ENCODE measurements at places on chromosomes 1 and 21.

DNA sequence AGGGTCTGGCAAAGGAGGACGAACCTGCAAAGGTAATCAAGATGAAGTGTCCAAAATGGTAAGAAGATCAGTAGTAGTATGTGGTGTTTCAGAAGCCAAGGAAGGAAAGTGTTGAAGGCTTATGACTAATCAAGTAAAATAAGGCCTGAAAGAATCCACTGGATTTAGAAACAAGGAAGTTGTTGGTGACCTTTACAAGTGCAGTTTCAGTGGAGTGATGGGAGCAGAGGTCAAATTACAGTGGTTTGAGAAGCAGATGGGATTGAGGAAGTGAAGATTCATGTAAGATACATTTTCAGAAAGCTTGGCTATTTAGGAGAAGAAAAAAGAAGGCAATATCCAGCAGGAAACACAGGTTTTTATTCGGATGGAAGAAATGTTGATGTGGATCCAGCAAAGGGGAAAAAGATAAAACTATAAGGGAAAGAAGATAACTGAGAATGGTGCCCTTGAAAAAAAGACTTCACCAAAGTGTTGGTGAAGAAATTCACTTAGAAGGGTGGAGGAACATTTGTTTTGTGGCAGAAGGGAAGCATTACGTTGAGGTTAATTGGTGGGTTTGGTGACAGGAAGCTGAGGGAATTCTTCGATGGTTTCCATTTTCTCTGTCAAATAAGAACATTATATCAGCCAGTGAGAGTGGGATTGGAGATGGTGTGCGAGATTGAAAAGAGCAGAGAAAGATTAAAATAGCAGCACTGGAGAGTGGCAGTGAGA is 2.1 kb downstream of the ARMH1 start:
- DNase-seq = no peak

GRCh38 chr1:57959531-57960241 is 535.8 kb upstream of the DAB1 start:
- DNase-seq = no peak

GRCh38 chr1:202085682-202086373 is 36.9 kb upstream of the GPR37L1 start:
- DNase-seq = no peak

DNA sequence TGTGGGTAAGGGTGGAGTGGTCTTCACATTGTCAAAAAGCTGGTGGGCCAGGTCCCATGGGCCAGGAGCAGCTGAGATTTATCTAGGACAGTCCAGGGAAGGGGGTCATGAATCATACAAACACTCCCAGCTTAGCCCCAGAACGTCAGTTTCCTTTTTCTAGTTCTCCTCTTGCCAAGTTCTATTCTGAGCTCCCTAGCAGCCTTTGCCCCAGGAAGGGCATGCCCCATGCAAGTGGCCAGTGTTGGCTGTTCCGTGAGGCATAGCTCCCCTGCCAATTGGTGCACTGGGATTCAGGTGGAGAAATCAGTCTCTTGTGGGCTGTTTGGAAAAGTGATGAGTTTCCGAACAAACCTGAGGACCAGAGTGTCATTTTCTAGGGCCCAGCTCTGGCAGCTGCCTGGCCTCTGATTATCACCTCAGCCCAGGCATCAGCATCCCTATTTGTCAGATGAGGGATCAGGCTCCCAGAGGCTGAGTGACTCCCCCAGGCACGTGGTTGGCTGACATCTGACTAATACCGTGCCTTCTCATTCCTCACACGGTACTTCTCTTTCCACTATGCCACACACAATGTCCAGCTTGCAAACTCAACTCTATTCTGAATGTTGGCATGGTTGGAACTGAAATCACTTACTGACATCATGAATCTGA is 14.2 kb upstream of the MYOM3 start:
- no peak for DNase-seq

- no peak for DNase-seq
These were observed 166.1 kb upstream of the SAMSN1 start for GRCh38 chr21:14712121-14712715.

GRCh38 chr1:67792103-67792502 is 41.2 kb downstream of the GNG12 start:
- no peak for DNase-seq

DNA sequence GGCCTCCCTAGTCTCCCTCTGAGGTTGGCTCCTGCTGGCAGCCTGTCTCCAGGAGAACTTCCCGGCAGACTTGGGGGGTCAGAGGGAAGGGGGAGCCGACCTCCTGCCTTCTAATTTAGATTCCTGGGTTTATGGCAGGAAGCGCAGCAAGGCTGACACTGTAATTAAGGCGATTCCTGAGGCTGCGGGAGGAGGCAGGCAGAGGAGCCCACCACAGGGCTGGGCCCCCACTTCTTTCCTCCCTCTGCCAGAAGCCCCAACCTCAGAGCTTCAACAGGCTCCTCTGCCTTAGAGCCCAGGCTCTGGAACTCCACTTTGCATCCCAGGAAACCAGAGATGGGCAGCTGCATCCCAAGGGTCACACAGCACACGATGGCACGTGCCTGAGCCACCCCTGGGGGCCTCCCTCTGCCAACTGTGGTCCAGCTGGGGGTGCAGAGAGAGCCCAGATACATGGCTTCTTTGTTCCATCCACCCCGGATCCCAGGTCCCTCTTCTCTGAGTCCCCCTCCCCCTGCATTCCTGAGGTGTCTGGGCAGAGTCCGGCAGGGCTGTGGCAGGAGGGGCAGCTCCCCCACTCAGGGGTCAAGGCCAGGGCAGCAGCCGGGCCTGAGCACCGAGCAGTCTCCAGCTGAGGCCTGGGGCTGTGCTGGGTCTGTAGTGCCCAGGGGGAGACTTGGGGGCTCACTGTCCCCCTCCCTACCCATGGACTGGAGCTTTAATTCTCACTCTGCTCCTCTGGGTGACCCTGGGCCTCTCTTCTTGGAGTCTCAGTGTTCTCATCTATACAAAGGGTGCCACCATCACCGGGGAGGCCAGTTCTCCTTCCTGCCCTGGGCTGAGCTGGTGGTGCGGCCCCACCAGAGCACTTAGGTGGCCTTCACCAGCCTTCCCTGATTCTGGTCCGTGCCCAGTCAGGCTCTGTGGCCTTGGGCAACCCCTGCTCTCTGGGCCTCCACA is 39.4 kb upstream of the FAM131C start:
- no peak for DNase-seq

DNA sequence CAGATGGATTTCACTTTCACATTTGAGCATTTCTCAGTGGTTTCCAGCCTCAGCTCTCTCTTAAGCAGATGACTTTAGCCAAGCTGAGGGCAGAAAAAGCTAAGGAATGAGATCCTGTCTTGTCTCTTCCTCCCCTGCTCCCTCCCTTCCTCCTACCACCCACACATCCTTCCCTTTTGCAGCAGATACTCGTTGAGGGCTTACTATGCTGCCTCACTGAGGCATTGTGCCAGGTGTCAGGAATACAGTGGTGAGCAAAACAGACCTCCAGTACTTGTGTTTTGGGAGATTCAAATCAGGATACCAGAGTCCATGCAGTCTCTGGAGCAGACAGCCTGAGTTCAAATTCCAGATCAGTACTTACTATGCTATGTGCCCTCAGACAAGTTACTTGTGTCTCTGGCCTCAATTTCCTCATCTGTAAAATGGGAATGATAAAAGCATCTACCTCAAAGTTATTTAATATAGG is 43.2 kb downstream of the KIF26B start:
- DNase-seq = no peak

GRCh38 chr1:96360036-96360795 is 361.4 kb upstream of the PTBP2 start:
- DNase-seq = no peak

DNA sequence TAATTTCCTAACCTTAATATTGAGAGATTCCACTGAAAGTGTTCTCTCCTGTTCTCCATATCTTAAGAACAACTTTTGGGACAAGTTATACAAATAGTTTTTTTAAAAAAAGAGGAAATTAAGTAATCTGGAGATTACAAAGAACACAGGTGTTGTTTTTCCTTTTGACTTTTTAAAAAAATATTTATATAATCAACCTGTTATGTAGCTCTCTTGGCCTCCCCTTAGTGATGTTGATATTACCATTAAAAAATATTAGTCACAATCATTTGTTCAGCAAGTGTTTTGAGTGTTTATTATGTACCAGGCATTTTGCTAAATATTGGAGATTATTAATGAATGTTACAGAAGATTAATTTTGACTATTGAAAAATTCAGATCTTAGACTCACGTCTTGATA is 8.1 kb downstream of the MAN1A2 start:
- no peak for DNase-seq

DNA sequence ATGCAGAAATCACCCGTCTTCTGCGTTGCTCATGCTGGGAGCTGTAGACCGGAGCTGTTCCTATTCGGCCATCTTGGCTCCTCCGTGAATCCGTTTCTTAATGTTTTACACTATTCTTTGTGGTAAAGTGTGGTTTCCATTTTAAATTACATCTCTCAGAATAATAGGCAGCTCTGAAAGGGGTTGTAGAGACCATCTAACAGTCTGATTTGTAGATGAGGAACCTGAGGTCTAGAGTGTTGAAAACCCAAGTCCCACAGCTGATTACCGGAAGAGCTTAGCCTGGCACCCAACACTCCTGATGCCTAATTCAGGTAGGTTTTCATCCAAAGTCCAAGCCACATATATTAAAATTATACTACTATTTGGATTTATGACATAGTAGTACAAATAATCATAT is 144.0 kb downstream of the LEPR start:
- DNase-seq = no peak

DNA sequence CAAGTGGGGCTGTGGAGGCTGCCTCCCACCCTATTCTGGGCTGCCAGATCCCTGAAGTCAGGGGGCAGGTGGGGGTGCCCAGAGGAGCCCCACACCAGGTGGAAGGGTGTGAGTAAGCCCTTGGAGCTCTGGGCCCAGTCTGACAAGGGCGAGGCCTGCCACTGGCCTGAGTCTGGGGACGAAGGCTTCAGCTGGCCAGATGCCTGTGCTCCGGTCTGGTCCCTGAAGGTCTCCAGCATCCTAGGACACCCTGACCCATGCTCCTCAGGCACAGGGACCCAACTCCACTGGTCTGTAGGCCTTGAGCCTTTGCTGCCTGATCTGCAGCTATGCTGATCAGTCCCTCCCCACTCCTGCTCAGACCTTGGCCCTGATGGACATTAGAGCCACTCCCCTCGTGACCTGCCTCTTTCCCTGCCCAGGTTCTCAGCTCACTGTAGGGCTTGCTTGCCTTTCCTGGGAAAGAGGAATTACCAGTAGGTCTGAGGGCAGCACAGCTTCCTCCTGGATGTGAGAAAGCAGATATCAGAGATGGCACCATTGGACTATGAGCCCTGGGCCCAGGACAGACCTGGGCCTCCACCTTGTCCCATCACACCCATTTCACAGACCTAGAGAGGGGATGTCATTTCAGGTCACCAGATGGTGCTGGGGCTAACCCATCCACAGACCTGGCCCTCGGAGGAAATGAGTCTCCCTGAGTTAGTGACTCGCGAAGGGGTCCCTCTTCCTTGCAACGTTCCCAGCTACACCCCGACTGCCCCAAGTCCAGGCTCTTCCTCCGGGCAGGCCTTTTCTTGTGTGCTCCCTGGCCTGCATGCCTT is 32.8 kb upstream of the CSF3R start:
- DNase-seq = no peak

- peak; percentile 4 for DNase-seq
These were observed 17.4 kb upstream of the KCNAB2 start for GRCh38 chr1:6028042-6028850.

DNA sequence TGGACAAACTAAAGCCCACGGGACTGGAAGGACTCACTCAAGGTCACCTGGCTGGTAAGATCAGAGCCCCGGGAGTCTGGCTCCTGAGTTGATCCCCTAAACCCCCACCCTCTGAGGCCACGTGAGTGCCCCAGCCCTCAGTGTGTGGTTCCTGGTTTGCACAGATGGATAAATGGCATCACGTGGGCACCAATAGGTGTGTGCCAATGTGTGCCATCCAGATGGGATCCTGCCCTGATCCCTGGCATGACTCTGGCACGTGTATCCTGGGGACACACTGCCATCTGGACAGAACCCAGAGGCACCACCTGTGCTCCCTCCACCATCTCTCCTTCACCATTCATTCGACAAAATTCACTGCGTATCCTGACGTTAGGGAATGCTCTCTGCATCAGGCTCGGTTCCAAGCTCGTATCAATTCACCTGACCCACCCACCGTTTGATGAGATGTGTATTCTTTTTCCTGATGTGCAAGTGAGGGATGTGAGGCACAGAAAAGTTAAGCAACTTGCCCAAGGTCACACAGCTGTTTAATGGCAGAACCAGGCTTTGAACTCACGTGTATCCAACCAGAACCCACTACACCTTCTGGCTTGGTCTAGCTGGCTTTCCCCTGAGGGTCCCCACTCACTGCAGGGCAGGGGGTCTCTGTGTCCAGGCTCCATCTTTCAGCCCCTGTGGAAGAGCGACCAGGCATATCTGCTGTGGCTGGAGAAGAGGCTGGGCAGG is 49.8 kb upstream of the PAX7 start:
- no peak for DNase-seq

GRCh38 chr1:4133297-4133938 is 233.3 kb upstream of the C1orf174 start:
- no peak for DNase-seq

DNA sequence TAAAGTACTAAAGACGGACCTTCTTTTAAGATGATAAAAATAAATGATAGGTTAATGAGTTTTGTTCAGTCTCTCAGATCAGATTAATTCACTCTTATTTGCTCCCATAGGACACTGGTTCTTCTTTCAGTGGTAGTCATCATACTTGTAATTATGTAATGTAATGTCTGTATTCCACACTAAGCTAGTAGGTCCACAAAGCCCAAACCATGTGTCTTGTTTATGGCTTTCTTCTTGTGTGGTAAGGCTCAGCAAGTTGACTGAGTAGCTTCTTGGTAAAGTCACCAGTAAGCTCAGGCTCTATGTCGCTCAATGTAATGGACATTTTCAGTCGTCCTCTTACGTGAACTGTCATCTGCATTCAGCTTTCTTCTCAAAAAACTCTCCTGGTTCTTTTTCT is 2.5 kb downstream of the LYPLAL1 start:
- DNase-seq = no peak

- no peak for DNase-seq
These were observed 218.0 kb downstream of the ZP4 start for GRCh38 chr1:237672748-237673147.

DNA sequence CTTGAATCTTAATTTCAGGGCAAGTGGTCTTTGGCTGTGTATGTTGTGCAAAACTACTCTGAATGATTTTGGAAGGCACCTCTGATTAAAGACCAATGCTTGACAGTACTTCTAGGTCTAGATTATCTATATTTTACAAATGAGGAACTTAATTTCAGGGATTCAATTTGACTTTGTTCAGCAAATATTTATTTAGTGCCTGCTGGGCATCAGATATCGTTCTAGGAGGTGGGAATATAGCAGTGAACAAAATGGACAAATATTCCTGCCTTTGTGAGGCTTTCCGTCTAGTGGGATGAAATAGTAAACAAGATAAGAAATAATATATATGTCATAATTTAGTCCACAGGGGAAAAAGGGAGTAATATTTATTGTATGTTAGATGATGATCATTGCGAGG is 4.7 kb downstream of the ZNF326 start:
- DNase-seq = no peak

- DNase-seq = no peak
These were observed 199.7 kb downstream of the CAMTA1 start for GRCh38 chr1:6984986-6985385.

GRCh38 chr1:64524614-64525013 is 54.7 kb downstream of the CACHD1 start:
- DNase-seq = no peak
